ENCODE measurements at places on chromosomes 7 and 10.
A peak's percentile ranks its signal among the peaks of the same experiment; 100 is the strongest.

- no peak for DNase-seq
Observed at GRCh38 chr10:18738835-18739234, 79.6 kb downstream of the ARL5B start.

DNA sequence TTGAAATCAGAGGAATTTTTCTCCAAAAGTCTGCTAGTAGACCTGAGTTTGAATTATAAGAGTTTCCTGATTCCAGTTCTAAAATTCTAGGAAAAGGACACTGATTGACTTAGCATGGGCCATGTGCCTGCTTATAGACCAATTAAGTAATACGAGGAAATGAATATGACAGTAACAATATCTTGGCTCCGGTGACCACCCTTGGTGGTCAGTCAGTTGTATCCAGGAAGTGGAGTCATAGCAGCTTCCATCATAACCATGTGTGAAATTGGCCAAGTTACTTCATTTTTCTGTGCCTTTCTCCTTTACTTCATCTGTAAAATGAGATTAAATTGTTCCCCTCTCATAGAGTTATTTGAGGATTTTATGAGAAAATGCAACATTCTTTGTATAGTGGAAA, 66.9 kb downstream of the MTPAP start:
- no peak for DNase-seq

DNA sequence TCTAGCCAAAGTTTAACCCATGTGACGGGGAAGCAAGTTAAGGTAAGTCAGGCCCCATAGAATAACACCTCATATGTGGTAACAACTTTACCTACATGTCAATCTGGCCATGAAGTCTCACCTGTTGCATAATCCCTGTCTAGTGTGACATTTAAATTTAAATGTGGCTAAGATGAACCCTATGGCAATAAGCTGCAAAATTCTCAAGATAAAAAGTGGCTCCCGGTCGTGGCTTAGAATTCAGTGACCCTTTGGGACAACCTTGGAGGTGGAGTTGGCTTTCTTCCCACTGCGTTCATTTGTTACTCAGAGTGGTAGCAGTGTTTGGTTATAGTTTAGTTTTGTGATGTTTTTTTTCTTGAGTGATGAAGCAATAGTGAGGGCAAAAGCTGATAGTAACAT, 90.6 kb downstream of the ARID5B start:
- DNase-seq = no peak

DNA sequence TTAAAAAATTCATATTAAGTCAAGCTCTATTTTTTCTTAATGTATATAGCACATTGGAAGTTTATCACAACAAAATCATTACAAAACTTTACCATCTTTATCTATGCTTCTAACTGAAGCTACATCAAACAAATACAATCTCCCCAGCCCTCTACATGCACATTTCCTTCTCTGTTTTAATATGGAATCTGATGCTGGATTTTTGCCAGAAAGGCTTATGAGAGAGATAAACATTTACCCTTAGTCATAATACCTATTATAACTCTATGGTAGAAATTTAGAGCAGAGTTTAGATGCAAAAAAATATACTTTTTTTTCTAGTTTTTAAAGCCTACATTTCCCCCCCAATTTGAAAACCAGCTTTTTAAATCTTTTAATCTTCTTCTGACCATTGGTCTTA, 1198.6 kb downstream of the GATA3 start:
- DNase-seq = no peak

- no peak for DNase-seq
Observed at GRCh38 chr10:116038259-116038658, 234.7 kb downstream of the GFRA1 start.

DNA sequence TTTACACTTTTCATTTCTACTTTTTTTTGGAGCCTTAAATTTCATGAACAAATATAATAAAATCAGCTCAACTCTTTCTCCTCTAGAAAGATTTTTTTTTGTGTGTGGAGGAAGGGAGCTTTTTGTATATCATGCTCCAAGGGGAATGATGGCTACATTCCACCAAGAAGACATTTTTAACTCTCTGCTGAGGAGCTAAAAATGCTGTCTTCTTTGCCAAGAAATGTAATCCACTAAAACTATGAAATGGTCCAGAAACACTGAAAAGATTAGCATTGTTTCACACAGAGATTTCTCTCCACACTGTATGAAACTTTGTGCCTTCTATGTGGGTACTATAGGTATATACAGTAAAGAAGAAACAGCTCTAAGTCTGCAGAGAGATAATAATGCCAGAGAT, 74.1 kb upstream of the ANK3 start:
- DNase-seq = no peak

- no peak for DNase-seq
Observed at GRCh38 chr10:32949221-32949678, 8.8 kb downstream of the ITGB1 start.

- DNase-seq = no peak
Observed at GRCh38 chr7:69699931-69700330, 101.7 kb downstream of the AUTS2 start.

DNA sequence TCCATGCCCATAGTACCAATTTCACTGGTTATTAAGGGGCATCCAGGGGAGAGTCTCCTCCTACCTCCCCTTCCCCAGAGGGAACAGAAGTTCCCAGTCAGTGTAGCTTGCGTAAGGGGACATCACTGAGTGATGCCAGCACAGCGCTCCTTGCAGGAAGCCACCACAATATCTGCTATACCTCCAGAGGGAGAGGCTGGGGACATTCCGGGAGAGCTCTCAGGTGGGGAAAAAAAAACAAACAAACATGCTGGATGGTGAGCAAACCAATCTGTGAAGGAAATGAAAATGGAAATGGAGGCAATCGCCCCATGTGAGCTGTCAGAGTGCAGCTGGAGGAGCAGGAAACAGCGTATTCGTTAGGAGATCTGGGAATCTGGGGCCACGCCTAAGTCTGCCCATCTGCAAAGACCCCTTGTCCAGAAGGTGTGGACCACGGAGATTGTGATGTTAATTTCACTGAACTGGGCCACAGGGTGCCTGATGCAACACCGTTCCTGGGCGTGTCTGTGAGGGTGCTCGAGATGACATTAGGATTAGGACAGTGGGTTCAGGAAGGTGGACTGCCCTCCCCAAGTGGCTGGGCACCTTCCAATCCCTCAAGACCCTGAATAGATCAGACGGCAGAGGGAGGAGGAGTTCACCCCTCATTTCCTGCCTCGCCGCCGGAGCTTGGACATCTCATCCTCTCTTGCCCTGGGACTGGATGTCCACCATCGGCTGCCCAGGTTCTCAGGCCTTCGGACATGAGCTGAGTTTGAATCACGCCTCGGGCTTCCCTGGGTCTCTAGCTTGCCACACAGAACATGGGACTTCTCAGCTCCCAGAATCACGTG, 30.5 kb downstream of the GNA12 start:
- DNase-seq = no peak

- DNase-seq = no peak
Observed at GRCh38 chr7:86933295-86933845, 126.1 kb downstream of the ELAPOR2 start.

GRCh38 chr10:86020134-86020533, 346.5 kb downstream of the GRID1 start:
- no peak for DNase-seq

GRCh38 chr7:16130111-16131110, 290.9 kb downstream of the CRPPA start:
- no peak for DNase-seq

DNA sequence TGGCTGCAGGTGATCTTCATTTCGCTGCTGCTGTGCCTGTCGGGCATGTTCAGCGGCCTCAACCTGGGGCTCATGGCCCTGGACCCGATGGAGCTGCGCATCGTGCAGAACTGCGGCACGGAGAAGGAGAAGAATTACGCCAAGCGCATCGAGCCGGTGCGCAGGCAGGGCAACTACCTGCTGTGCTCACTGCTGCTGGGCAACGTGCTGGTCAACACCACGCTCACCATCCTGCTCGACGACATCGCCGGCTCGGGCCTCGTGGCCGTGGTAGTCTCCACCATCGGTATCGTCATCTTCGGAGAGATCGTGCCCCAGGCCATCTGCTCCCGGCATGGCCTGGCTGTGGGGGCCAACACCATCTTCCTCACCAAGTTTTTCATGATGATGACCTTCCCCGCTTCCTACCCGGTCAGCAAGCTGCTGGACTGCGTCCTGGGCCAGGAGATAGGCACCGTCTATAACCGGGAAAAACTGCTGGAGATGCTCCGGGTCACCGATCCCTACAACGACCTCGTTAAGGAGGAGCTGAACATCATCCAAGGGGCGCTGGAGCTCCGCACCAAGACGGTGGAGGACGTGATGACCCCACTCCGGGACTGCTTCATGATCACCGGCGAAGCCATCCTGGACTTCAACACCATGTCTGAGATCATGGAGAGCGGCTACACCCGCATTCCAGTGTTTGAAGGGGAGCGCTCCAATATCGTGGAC, 1.3 kb downstream of the CNNM2 start:
- no peak for DNase-seq

GRCh38 chr10:91901784-91902677, 7.3 kb downstream of the FGFBP3 start:
- DNase-seq = peak; percentile 32

- no peak for DNase-seq
Observed at GRCh38 chr7:87231258-87231657, 11.7 kb upstream of the TMEM243 start.

Data from stimulated activated CD4-positive, alpha-beta T cell treated with anti-CD3 and anti-CD28 coated beads, Interleukin-12 subunit alpha, Interleukin-12 subunit beta, amount 100 ng/mL, for 48 hours (primary cell).